CD4-positive, CD25-positive, alpha-beta regulatory T cell (primary cell): ENCODE measurements at places on chromosomes 12 and 14. TPM values are rescaled to one million over a fixed set of nuclear protein-coding genes. Genes with fewer than 3 reads are reported as not detected.

DNA sequence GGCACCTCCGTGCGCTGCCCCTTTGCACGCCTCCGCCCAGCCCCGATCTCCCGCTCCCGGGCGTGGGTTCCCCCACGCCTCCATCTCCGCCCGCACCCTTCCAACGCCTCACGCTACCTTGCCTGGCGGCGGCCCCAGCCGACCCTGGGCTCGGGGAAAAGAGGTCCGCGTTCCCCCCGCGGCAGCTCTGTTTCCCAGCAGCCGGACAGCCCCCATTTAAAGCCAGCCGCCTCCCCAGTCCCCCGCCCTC lies at the start of gene PRIMA1:
Gene PRIMA1 (minus strand): TSS at position 193 of the 250 bp plus-strand sequence. CDS start 767 bp downstream, outside the sequence.
- H3K4me3 ChIP-seq = no peak within 1 kb of the TSS
- H3K27me3 ChIP-seq = peaks cover 7% of the 10 kb centered on the region
- H3K36me3 ChIP-seq = no peaks in the 10 kb centered on the region
- no peak for DNase-seq

GRCh38 chr12:63989301-63989845 lies 144.9 kb downstream of the SRGAP1 start:
- H3K27ac ChIP-seq = no peak overlapping the region
- no peaks in the 10 kb centered on the region for H3K36me3 ChIP-seq
- H3K27me3 ChIP-seq = no peaks in the 10 kb centered on the region
- no peak overlapping the region for H3K4me3 ChIP-seq

MYH7 gene
- not detected for total RNA-seq

DNA sequence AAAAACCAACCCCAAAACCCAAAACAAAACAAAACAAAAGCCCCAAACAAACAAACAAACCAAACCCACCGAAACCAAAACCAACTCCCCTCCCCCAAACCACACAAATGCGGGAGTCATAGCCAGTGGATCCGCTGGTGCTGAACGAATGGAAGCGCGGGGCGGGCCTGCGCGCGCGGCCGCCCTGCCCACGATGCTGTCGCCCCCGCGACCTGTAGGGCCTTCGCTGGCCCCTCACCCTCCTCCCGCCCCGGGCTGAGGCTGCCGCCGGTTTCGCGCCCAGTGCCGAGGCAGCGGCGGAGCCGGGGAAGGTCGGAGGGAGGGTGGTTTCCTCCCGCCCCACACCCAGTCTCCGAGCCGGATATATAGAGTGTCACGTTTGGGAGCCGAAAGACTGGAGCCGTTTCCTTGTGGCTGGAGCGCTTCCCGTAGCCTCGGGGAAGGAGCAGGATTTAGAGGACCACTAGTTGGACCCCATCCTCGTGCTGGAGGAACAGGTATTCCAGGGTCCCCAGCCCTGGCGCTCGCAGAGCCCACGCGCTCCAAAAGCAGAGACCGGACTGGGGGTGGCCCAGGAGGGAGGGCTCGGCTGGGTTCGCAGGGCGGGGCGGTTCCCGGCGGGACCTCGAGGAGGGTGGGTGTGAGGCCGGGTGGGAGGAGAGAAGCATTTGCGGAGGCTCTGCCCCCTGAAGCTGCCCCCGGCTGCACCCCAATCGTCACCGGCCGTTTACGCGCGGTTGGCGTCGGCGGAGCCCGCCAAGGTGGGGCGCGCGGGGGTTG lies at the start of gene FAR2:
Gene FAR2 (plus strand): TSS at position 368 of the 780 bp plus-strand sequence. CDS start 121,172 bp downstream, outside the sequence.
- no peaks in the 10 kb centered on the region for H3K36me3 ChIP-seq
- H3K4me3 ChIP-seq = peak within 1 kb of the TSS; percentile 83
- peak; percentile 39 for DNase-seq
- peak within 1 kb of the TSS; percentile 62 for H3K27ac ChIP-seq

NTS gene
- total RNA-seq = not detected

GRCh38 chr12:27305673-27306456 lies 26.8 kb upstream of the BMAL2 start:
- no peak overlapping the region for H3K4me3 ChIP-seq
- no peak for DNase-seq
- no peaks in the 10 kb centered on the region for H3K27me3 ChIP-seq
- no peaks in the 10 kb centered on the region for H3K4me1 ChIP-seq

DNA sequence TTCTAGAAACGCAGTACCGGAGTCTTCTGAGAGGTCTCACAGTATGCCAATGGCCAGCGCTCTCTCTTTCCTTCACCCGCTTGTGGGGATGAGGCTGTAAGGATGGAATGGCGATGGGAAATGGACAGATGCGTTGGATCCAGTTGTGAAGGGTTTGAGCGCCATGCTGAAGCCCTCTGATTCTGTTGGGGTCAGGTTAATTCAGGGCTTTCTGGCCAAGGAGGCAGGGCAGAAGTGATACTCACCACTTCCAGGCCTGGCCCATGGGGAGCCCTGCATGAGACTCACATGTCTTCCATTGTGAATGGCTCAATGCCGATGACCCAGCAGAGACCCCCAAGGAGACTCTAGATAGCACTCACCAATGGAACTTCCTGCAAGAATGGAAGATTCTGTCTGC lies 114.3 kb downstream of the BCL11B start:
- DNase-seq = no peak
- H3K4me3 ChIP-seq = no peak overlapping the region
- no peaks in the 10 kb centered on the region for H3K36me3 ChIP-seq
- no peak overlapping the region for H3K27ac ChIP-seq
- no peaks in the 10 kb centered on the region for H3K27me3 ChIP-seq
- H3K4me1 ChIP-seq = no peaks in the 10 kb centered on the region
